LHCN-M2 (cell line): ENCODE measurements at places on chromosomes 2 and 18. TPM values are rescaled to one million over a fixed set of nuclear protein-coding genes. Genes with fewer than 3 reads are reported as not detected.
A peak's percentile ranks its signal among the peaks of the same experiment; 100 is the strongest.

PPP1R1C gene
- 1.5 and 2.0 TPM in 2 replicates for total RNA-seq

DSG3 gene
- not detected in 2 replicates for total RNA-seq

GRB14 gene
- total RNA-seq = 0.34 and 0.77 TPM in 2 replicates

DNA sequence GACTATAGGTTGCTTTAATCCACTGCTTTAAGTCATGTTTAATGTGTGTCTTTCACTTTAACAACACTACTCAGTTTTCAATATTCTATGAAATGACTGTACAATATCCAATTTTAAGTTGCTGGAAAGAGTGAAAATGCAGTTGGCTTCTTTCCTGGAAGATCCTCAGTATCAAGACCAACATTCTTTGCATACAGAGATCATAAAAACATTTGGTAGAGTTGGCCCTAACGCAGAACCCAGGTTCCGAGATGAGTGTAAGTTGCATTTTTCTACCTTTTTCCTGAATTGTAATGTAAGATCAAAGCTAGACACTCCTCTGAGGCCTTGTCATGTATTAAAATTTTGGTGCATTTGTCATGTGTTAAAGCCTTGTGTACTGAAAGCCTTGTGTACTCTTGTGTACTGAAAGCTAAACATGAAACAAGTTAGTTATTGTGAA is 42.9 kb upstream of the TNFRSF11A start:
- peak; percentile 46 for DNase-seq

- no peak for DNase-seq
Observed at GRCh38 chr18:43501099-43501498, 223.8 kb upstream of the SYT4 start.

TBR1 gene
- not detected in 2 replicates for total RNA-seq

RTP5 gene
- total RNA-seq = not detected in 2 replicates

SCN1A gene
- total RNA-seq = 0.06 and 1.1 TPM in 2 replicates

MC2R gene
- not detected in 2 replicates for total RNA-seq

- DNase-seq = no peak
Observed at GRCh38 chr18:35578481-35578880, 3.1 kb upstream of the GALNT1 start.

GRCh38 chr2:8633735-8634313 is 48.0 kb upstream of the ID2 start:
- peak; percentile 82 for DNase-seq

DNA sequence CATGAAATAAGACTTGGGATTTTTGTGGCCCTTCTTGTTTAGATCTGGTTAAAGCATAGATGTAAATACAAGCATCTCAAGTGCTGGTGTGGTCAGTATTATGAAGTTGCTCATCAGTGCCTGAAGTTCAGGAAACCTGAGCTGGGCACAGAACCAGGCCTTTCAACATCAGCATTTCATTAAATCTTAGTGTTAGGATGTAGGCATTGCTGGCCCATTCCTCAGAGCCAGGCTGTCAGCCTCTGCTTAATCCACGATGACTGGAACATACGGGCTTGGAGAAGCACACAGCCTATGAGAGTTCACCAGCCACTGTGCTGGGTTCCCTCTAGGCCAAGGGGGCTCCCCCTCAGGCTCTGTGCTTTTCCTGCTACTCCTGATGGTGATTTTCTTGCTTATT is 270.2 kb downstream of the EN1 start:
- DNase-seq = no peak

GRCh38 chr18:37540424-37541138 is 25.0 kb downstream of the CELF4 start:
- DNase-seq = no peak

DNA sequence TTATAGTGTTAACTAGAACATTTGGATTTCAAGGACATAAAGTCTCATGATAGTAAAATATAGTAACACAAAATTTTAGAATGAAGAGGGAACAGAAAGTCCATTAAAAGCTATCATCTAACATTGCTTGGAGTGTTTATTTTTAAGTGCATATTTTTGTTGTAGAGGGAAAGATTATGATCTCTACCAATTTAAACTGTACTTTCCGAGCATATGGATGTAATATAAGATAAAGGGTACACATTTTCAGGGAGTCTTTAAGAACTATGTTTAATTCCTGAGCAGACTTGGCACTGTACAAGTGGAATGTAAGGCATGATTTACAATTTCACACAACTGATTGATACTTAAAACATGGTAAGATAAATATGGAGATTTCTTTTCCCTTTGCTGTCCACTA is 34.2 kb upstream of the ZNF804A start:
- no peak for DNase-seq

DNA sequence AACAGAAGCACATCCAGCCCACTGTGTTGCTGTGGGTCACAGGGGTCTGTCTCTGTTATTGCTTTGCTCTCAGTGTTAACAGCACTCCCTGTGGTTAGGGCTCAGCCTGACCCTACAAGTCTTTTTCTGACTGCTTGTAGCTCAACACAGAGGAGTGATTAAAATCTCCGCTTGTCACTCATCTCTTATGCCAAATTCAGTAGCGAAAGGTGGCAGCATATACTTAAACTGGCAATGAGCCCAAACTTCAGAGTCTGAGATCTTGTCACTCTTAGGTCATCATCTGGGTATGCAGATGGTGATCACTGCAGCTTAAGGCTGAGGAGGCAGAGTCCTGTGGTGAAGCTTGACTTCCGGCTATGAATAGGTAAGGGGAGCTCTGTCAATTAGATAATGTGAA is 63.3 kb upstream of the CSRNP3 start:
- no peak for DNase-seq

DNA sequence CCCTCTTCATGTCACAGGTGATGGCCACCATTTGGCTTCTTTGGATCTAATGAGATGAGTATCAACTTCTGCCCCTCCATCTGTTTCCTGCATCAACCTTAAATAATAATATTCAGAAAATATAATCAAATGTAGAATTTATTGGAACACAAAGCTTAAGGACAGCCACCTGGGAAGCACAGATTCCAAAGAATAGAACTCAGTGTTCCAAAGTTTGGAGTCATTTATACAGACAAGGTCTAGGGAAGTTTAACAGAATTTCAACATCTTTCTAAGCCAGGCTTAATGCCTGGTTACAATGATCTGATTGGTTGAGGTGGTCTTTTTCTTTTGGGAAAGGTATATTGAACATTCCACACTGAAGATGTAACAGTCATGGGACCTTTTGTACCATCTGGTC is 218.0 kb upstream of the PIEZO2 start:
- peak; percentile 6 for DNase-seq

XDH gene
- total RNA-seq = 0.06 and 0.51 TPM in 2 replicates

DNA sequence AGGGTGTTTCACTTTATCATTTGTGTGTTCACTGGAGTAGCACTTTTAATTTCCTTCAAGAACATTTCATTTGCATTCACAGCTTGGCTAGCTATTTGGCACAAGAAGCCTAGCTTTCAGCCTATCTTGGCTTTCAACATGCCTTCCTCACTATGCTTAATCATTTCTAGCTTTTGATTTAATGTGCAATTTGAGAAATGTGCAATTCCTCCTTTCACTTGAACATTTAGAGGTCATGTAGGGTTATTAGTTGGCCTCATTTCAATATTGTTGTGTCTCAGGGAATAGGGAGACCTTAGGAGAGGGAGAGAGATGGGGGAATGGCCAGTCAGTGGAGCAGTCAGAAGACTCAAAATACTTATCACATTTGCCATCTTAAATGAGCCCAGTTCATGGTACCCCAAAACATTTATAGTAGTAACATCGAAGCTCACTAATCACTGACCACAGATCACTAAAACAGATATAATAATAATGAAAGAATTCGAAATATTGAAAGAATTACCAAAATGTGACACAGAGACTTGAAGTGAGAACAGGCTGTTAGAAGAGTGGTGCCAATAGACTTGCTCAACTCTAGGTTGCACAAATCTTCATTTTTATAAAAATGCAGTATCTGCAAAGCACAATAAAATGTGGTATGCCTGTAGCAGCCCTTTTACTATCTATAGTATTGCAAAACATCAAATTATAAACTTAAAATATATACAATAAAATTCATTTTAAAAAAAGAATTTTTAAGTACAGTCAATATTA is 561.2 kb downstream of the METTL4 start:
- DNase-seq = no peak

- no peak for DNase-seq
Observed at GRCh38 chr2:219415580-219416234, 2.5 kb upstream of the DES start.

DNA sequence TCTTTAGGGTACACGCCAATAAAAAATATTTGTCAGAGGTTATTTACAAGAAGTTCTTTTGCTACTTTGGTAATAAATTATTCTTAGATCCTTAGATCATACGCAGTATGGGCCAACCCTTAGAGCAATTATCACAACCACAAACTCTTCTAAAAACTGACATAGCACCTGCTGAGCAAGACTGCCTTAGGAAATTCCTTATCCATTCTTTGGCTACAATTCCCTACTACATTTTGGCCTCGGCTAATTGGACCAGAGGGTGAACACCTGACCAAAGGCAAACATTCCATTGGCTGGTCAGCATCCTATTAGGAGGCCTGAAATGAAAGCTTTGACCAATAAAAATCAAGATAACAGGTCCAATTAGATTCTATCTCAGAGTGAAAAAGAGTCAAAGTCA is 147.6 kb upstream of the CCDC68 start:
- no peak for DNase-seq

DNA sequence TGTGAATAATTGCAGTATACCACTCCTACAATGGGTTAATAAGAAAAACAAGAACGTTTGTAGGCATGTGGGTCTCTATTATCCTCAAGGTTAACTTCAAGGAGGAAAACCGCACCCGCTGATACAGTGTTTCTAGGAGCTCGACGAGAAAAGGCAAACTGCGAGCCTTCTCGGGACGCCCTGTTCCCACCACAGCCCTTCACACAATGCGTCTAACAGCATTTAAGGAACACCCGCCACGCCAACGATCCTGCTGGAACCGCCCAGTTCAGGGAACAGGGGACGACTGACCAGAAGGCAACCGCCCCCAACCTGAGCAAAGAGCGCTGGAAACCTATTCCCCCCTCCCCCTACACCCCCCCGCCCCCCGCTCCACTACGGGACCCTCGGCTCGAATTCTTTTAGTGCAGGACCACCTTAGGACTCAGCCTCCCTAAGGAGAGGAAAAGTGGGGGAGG is 710 bp upstream of the TMSB10 start:
- peak; percentile 83 for DNase-seq

GRCh38 chr2:95392730-95393455 is 9.6 kb upstream of the FAHD2A start:
- DNase-seq = no peak

GRCh38 chr2:112342067-112342550 is 66.7 kb downstream of the ZC3H6 start:
- DNase-seq = no peak

- DNase-seq = no peak
Observed at GRCh38 chr2:62547854-62548253, 41.9 kb upstream of the TMEM17 start.

- no peak for DNase-seq
Observed at GRCh38 chr2:235148201-235149170, 196.7 kb downstream of the SH3BP4 start.

DNA sequence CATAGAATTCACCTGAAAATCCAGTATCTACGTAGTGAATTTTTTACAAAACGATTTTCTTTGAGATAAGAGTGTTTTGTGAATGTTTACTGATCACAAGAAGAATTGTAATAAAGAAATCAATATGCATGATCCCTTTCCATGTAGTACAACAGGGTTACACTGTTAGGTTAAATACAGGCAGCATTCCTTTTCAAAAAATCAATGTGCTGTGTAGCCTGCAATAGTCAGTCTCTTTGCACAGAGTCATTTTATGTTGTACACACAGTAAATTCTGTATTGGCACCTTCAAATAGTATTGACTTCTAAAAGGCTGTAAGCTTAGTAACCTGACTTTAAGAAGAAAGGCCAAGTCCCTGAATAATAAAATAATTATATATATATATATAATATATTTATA is 63.3 kb downstream of the ZNF407 start:
- DNase-seq = no peak

GRCh38 chr2:238695538-238695937 is 152.3 kb upstream of the TWIST2 start:
- no peak for DNase-seq

SNRNP200 gene
- 35.3 and 44.3 TPM in 2 replicates for total RNA-seq

DNA sequence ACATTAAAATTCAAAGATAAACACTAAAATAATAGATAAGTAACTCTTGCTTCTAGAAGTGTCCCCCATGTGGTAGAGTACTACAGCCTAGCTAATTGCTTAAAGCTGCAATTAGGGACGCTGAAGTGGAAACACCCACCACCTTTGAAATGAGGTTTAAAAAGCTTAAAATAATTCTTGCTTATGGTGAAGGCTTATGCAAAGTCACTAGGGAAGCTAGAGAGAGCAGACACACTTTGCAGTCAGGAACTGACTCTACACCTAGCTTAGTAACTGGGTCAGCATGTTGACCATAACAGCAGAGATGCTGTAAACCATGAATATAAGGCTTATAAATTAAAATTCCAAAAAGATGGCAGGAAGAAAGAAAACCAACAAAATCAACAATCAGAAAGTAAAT is 65.4 kb upstream of the DSG1 start:
- DNase-seq = no peak

HES6 gene
- total RNA-seq = 13.1 and 21.9 TPM in 2 replicates

UGT1A4 gene
- total RNA-seq = not detected in 2 replicates

GRCh38 chr2:67565262-67565661 is 168.1 kb downstream of the ETAA1 start:
- DNase-seq = no peak

DNA sequence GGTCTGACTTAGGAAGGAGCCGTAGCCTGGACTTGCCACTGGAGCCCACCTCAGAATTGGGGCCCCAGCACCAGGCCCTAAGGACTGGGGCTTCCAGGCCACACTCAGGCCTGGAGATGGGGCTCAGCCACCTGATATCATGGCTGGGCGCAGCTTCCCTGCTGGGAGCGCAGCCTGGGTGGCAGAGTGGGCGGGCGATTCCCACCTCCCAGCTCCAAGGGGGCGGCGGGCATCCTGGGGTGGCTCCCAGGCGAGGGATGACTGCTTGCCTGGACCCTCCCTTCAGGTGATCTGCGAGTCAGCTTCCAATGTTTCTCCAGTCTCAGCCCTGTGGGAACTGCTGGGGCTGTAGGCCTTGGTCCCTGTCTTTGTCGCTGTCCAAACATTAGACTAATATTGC is 20.1 kb downstream of the GPR35 start:
- no peak for DNase-seq

DNA sequence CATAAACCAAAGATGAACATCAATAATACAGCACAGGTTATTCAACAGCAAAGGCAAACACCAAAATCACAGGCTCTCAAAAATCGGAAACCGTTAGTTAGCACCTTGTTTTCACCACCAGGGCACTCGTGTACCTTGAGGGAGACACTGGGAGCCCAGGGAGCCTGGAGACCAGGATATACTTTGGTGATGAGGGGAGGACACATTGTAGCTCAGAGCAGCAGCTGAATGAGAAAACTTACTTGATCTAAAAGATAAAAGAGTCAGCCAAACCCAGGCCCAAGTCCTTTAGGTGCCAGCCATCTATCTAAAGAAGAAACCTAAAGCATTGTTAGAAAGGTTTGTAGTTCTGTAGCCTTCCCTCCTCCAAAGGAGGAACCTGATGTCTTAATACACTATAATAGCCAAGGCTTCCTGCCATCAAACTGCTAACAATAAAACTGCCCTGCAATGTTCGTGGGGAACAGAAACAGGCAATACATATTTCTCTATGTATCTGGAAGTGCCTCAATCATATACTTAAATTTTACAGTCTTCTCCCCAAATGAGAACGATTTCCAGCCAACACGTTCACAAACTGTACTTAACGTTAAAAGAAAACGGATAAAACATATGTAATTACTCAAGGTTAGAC is 19.3 kb downstream of the BCL11A start:
- DNase-seq = no peak

- peak; percentile 55 for DNase-seq
Observed at GRCh38 chr2:158414538-158414937, 42.0 kb downstream of the CCDC148 start.

- no peak for DNase-seq
Observed at GRCh38 chr2:44573996-44574395, 212.2 kb downstream of the CAMKMT start.

- no peak for DNase-seq
Observed at GRCh38 chr2:233011268-233011650, 1.8 kb downstream of the NGEF start.
